ENCODE measurements at places on chromosomes 6 and 20.

DNA sequence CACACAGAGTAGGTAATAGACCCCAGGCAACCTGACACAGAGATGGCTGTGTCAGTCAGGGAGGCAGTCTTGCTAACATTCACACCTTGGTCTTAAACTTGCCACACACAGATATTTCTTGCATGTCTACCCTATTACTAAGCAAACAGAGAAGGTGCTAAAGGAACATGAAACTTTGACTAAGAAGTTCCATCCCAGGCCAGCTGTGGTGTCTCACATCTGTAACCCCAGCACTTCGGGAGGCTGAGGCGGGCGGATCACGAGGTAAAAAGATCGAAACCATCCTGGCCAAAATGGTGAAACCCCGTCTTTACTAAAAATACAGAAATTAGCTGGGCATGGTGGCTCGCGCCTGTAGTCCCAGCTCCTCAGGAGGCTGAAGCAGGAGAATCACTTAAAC is 222.4 kb upstream of the JARID2 start:
- H3K36me3 ChIP-seq, result no peaks in the 10 kb centered on the region
- H3K4me3 ChIP-seq, result no peak overlapping the region
- DNase-seq, result no peak
- H3K4me1 ChIP-seq, result no peaks in the 10 kb centered on the region

- H3K36me3 ChIP-seq, result no peaks in the 10 kb centered on the region
- DNase-seq, result peak; percentile 44
- no peak overlapping the region for H3K4me3 ChIP-seq
- peaks cover 6% of the 10 kb centered on the region for H3K4me1 ChIP-seq
These were observed 10.9 kb upstream of the LPIN3 start for GRCh38 chr20:41329435-41330342.

- no peak overlapping the region for H3K27ac ChIP-seq
- H3K36me3 ChIP-seq, result no peaks in the 10 kb centered on the region
These were observed 6.8 kb downstream of the TCF21 start for GRCh38 chr6:133895573-133896343.

GRCh38 chr6:31158863-31159855 is 770 bp downstream of the TCF19 start:
- H3K27me3 ChIP-seq, result no peaks in the 10 kb centered on the region
- H3K27ac ChIP-seq, result peak overlapping the region; percentile 82
- no peaks in the 10 kb centered on the region for H3K36me3 ChIP-seq
- peak; percentile 31 for DNase-seq
